GM10248 (cell line): ENCODE measurements at places on chromosomes 6 and 20.

GRCh38 chr20:47521059-47521808, 19.5 kb downstream of the NCOA3 start:
- DNase-seq, result no peak

- no peak for DNase-seq
Observed at GRCh38 chr6:34104628-34105027, 41.3 kb downstream of the GRM4 start.

DNA sequence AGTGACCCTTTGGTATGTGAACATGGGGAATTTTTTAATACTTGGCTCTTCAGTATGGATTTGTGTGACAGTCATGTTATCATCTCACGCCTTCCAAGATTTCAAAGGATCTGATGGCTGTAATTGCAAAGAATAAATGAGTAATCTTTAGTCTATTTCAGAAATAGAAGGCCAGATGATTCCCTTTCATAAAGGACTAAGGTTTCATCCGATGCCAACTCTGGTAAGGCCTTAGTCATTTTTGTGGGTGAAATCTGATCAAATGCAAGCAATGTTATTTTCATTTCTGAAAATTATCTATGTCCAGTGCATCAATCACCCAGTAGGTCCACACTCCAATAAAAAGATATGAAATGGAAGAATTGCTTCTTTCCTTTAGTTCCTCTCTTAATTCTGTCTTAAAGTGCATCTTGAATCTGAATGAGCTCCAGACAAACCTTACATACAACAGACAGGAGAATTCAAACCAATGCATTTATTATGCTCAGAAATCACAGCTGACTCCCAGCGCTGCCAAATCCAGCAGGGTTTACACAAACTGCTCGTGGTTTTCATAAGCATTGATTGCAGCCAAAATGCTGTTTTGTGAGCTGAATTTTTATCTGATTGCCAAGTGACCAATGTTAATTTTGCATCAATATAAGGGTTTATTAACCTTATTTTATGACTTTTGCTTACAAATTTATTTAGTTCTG, 565.2 kb upstream of the MARCKS start:
- no peak for DNase-seq

DNA sequence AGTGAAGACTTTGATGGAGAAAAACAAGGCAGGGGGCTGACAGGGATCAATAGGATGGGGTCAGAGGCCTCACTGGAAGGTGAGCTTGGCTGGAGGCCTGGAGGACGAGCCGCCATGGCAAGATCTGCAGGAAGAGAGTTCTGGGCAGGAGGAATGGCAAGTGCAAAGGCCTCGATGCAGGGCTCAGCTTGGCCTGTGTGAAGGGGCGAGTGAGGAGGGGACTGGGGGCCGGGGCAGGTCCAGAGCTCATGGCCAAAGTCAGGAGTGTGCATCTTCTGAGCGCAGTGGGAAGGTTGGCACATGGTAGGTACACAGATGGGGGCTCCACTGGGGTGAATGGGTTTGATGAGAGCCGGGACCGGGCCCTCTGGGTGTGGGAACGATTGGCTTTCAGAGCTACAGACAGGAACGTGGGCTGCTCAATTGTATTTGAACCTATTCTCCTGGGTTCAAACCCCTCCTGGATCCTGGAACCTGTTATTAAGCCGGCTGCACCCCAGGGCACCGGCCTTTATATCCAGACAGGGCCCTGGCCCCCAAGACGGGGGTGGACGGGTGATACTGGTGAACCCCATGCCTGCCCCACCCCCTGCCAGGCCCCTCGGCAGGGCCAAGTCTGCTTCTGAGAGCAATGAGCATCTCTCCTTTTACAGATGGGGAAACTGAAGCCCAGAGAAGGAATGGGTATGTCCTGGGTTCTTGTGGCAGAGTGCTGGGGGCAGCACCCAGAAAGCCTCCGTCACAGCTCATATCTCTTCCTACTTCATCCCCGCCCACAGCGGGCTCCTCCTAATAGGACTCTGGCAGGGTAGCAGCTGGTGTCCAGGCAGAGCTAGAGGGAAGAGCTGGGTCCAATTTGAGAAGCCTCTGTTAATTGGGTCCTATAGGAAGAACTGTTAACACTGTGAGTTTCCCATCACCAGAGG, 106.1 kb downstream of the CEBPB start:
- DNase-seq, result no peak

DNA sequence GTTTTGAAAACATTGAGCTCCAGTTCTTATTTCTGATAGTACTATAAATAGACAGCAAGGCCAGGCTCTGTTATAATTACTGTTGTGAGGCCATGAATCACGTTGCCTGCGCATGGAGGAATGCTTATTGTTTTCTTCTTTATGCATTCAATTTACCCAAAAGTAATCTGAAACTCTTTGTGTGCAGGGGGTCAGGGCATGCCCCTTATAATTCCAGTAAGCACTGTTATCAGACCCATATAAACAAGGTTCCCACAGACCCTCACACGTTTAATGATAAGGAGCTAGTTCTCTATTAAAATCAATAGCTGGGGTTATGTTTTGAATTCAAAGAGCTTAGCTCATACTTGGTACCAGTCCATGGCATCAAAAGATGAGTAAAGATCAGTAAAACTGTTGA, 174.8 kb upstream of the ARG1 start:
- DNase-seq, result no peak

GRCh38 chr6:133705066-133705465, 183.8 kb upstream of the TCF21 start:
- DNase-seq, result no peak

DNA sequence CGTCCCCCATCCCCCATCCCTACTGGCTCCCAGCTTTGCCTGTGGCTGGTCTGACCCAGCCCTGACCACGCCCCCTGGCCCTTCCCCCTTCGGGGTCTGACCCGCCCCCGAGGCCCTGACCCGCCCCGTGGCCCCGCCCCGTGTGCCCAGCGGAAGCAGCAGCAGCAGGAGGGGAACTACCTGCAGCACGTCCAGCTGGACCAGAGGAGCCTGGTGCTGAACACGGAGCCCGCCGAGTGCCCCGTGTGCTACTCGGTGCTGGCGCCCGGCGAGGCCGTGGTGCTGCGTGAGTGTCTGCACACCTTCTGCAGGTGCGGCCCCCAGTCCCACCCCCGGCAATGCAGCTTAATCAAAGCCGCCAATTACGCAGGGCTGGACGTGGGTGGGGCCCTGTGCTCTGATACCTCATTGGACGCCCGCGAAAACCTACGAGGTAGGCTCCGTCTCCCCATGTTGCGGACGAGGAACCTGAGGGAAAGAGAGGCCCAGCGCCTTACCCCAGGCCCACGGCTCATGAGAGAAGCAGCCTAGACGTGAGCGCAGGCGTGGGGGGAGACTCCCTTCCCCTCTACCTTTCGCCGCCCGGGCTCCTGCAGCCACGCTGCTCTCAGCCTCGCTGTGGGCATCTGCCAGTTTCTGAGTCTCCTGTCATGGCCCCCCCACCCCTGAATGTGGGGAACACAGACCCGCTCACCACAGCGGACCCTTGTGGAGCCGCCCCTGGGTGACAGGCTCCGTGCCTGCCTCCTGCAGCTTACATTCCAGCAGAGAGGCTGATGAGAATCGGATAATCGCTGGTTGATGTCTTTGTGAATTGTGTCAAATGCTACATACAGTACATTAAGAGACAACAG, 12.8 kb downstream of the RBCK1 start:
- peak; percentile 35 for DNase-seq

DNA sequence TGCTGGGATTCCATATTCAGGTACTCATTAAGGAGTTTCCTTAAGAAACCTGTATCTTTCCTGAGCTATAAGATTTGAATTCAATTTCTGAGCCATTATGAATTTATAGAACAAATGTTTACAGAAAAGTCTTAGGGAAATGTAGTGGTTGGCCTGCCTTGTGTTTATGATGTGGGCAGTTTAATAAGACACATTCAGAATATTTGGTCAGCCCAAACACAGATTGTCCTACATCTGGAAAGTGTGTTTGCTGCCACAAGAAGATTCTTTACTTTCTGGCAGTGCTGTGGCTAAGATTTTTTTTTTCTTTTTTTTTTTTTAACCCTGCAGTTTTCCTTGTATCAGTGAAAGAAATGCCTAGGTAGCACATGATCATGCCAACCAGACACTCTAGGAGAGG, 15.2 kb downstream of the TBX18 start:
- no peak for DNase-seq

- DNase-seq, result no peak
Observed at GRCh38 chr20:962223-962622, 39.9 kb downstream of the RSPO4 start.

DNA sequence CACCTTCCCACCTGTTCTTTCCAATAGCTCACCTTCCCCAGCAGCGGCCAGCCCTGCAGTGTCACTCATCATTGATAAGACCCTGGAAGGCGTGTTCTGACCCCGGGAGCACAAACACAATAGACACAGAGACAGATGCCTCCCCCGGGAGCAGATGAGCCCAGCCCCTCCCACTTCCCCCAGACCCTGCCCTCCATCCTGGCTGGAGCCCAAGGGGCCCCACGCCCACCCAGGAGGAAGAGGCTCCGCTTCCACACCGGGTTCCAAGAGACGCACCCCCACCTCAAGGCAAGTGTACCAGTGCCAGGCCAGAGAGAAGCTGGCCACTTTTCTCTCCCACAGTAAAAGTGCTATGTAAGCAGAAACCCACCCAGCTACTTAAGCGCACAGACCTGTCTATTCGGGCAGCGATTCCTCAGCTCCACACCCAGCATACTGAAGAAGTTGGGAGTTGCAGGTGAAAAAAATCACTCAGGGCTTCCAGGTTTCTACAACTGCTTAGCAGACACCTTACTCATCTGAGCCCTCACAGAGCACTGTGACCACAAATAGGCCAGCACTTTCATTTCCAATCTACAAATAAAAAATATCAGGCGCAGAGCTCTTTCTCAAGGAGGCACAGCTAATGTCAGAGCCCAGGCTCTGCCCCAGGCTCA, 93.4 kb upstream of the NXT1 start:
- DNase-seq, result no peak

DNA sequence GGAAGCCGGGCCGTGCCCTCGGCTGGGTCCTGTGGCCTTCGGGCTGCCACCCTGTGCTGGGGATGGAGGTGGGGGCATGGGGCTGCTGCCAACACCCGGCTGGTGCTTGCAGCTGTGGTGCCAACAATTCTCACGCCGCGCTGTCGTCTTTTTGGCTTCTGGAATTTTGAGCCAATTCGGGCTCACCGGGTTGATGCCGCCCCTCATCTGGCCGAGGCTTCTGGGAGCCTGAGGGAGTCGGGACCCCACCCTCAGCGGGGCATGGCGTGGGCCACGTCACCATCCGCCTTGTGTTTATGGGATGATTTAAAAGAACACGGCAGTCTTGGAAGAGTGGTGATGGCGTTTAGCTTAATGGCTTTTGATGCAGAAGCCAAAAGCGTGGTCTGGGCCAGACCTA, 8.7 kb upstream of the NPBWR2 start:
- no peak for DNase-seq

GRCh38 chr6:91720324-91720723, 1133.5 kb upstream of the MAP3K7 start:
- DNase-seq, result no peak

- DNase-seq, result no peak
Observed at GRCh38 chr20:1867495-1868260, 27.5 kb upstream of the SIRPA start.

- DNase-seq, result peak; percentile 85
Observed at GRCh38 chr6:30490026-30490876, 942 bp downstream of the HLA-E start.

DNA sequence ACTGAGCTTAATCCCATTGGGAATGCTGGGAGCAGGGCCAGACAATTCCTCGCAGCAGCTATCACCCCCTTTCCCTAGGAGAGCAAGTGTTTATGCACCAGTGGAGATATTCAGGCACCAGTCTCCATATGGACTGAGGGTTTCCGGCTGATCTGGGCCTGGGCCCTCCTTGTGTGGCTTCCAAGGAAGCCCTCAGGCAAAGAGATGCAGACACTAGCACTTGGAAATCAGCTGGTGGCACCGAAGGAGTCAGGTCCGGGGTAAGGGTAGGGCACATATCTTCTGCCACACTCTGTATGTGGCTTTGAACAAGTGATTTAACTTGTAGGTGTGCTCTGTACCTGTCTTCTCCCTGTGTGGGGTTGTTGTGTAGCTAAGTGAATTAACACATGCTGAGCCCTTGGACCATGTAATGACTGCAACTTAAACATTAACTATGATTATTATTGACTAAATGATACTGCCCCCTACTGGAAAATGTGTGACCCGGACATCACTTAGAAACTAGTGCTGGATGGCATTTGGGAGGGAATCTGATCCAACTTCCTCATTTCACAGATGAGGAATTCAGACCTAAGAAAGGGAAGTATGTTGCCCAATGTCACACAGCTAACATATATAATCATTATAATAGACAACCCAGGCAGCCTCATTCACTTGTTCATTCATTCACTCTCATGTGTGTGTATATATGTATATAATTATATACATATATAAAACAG, 19.3 kb upstream of the WFDC2 start:
- peak; percentile 32 for DNase-seq

DNA sequence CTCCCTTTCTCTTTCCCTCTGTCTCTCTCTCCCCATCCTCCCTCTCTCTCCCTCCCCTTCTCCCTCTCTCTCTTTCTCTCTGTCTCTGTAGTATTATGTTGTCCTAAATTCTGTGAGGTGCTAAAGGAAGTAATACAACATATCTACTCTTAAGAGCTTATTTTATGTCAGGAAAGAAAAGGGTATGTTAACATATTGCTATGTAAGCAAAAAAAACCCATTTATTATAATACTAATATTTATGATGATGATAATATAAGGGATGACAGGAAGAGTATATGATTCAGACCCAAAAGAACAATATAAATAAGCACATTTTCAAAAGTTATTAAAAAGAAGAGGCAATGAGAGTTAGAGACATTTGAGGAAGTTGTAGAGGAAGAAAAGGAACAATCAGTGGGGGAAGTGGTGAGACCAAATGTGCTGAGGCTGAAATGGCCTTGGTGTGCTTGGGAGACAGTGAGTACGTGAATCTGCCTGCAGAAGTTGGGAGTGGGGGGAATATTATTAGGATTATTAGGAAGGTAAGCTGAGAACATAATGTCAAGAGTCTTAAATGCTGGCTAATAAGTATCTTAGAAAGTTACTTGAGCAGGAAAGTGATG, 303.6 kb upstream of the FERMT1 start:
- no peak for DNase-seq

DNA sequence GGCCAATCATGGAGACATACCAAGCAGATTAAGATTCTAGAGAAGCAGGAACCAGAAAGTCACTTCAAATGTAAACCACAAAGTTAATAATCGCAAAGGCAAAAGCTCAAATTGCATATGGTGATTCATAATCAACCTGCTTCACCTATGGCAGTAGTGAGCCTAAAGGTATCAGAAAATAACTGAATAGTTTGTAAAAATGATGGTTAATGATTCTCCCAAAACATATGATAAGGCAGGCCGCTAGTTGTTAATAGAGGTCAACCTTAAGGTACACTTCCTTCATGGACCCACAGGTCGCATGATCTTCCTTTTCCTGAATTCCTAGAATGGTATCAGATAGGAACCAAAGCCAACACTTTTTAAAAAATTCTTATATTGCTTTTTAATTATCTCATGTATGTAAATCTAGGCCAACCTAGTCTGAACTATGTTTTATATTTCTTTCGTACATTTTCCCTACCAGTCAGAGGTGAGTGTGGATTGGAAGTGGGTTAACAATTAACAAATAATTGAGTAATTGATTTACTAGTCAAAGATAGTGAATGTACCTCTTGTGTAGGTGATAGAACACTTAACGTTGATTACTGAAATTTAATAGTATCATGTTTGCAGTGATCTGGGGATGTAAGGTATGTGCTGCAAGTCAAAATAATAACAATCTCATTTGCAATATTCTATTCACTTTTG, 16.4 kb downstream of the TAAR2 start:
- DNase-seq, result no peak

GRCh38 chr6:19928461-19928860, 91.3 kb downstream of the ID4 start:
- DNase-seq, result no peak
